AG08396 (cell line): ENCODE measurements at places on chromosomes 4 and X.

DNA sequence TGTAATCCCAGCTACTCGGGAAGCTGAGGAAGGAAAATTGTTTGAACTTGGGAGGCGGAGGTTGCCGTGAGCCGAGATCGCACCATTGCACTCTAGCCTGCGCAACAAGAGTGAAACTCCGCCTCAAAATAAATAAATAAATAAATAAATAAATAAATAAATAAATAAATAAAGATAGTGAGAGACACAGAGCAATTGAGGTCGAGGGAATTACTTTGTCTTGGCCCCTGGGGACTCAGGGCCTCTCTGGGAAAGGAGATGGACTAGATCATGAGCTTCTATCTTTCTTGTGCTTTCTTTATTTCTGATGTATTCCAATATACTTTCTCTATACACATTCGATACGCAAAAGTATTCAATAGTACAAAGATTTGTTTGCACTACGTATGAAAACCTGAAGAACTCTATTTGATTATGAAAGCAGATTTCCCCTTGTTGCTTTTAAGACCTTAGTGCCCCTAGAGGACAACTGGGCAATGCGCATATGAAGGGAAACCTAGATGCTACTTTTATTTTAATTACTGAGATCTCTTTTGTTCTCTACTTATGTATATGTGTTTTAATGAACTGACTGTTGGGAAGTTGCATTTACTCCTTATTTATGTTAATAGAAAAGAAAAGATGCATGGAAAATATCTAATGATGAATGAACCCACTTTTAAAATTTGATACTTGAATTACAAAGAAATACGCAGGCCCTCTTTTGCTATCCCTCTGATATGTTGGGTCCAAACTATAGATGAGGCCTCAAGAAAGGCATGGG, 12.8 kb upstream of the ELOVL6 start:
- peak; percentile 41 for DNase-seq

DNA sequence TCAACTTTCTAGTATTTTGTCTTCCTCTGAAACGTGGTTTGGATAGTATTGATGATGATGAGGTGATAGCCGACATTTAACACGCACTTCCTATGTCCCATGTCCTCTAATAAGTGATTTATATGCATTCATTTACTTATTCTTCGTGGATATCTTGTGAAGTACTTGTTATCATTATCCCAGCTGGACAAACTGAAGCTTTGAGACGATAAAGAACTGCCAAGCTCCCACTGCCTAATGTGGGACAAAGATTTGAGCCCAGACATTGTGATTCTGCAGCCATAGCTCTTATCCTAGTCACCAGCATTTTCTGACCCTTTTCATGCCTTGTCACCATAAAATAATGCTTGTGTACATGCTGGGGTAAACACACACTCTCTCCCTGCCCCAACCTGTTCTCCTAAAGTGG, 92.5 kb downstream of the RAPGEF2 start:
- no peak for DNase-seq

- no peak for DNase-seq
Observed at GRCh38 chrX:7635604-7636003, 207.4 kb upstream of the VCX start.

GRCh38 chr4:85717351-85717750, 242.4 kb downstream of the ARHGAP24 start:
- no peak for DNase-seq

- DNase-seq, result no peak
Observed at GRCh38 chr4:112083587-112084347, 61.5 kb upstream of the FAM241A start.
